ENCODE measurements at places on chromosomes 13 and 19.
A peak's percentile ranks its signal among the peaks of the same experiment; 100 is the strongest.

GRCh38 chr13:73190477-73190876, 131.7 kb downstream of the KLF5 start:
- DNase-seq = no peak

GRCh38 chr19:10520652-10521318, 3.5 kb upstream of the S1PR5 start:
- no peak for DNase-seq

DNA sequence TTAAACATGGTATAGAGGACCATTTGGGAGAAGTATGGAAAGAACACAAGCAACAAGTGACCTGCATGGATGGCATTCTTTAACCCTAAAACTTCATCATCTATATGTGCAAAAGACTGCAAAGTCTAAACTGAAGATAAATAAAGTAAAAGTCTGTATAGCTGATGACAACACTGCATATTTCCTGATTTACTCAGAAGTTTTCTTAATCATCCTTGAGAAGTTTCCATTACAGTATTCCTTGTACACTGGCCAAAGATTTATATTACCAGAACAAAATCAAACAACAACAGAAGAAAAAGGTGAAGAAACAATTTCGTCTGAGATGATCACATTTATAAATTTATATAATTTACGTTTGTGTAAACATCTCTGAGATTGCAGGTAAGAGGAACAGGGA, 805.7 kb downstream of the PCDH9 start:
- no peak for DNase-seq

DNA sequence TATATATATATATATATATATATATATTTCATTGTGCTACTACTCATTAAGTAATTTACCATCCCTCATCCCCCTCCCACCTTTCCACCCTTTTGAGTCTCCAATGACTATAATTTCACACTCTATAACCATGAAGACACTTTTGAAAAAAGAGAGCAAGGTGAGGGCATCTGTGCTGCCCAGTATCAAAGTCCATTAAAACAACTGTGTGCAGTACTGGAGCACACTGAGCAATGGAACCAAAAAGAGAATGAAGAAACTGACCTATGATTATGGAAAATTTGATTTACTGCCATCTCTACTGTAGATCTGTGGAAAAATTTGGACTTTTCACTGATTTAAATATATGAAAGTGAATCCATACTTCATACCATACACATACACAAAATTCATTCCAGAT, 217.9 kb downstream of the COL4A1 start:
- no peak for DNase-seq

- DNase-seq = no peak
Measured at GRCh38 chr13:41812851-41813250, 148.1 kb downstream of the VWA8 start.

GRCh38 chr19:48308631-48309586, 16.4 kb upstream of the EMP3 start:
- DNase-seq = no peak

DNA sequence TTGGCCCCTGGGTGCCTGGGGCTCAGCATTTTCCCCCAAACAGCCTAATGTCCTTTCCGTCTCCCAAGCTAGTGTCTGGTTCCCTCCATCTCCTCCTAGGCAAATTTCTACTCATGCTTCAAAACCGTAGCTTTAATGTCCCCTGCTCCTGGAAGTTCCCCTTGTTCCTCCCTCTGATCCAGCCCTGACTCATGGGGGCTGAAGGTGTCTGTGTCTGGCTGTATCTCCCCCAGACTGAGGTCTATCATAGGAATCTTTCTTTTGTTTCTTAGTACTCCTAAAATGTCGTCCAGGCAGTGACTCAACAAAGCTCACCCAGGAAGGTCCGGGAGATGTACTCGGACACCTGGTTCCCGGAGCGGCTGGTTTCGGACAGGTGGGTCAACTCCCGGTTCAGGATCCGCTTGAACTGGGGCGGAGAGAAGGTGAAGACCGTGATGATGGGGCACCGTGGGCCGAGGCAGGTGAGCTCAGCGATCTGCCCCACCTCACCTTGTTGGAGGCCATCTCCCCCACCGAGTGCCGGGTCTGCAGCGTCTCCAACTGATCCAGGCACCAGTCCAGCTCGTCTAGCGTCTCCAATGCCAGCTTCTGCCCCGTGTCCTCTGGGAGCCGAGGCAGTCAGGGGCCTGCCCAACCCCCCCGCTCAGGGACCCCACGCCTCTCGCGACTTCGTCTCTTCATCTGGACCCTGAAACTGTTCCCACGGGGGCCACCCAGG, 6.2 kb downstream of the PDE4C start:
- DNase-seq = no peak

GRCh38 chr19:4557144-4557970, 2.1 kb downstream of the SEMA6B start:
- DNase-seq = no peak

DNA sequence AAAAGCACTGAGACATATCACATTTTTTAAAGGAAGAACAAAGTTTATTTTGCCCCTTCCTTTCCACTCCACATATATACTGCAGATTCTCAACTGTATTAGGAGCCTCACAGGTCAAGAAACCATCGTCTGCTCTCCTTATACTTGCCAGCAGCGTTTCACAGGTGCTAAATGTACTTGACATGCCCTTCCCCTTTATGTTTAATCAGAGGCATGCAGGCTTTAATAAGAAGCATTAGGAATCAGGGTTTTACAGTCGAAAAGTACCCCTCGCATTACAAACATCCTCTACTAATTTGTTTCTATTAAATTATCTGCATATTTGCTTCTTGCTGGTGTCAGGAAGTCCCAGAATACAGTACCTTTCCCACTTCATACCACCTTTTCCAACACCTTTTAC, 3.7 kb upstream of the RAP2A start:
- DNase-seq = no peak

DNA sequence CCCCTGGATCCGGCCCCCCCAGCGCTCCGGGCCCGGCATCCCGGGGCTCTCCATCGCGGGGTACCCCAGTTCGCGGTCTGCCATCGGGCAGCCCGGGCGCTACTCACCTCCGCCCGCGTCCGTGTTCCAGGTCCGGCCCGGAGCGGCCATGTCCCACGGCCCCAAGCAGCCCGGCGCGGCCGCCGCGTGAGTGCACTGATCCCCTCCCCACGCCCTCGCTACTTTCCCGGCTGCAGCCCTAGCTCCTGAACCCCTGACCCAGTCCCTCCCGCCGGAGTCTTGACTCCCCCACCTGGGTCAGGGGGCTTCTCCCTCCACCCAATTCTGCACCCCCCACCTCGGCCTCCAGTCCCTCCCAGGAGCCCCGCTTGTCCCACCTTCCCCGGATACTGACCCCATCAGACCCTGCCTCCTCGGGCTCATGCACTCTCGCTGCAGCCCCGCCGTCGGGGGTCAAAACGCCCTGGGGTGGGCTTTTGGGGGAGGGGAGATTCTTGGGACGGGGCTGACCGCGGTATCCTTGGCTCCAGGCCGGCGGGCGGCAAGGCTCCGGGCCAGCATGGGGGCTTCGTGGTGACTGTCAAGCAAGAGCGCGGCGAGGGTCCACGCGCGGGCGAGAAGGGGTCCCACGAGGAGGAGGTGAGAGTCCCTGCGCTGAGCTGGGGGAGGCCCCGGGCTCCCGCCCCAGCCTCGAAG, 566 bp downstream of the HMG20B start:
- DNase-seq = no peak

DNA sequence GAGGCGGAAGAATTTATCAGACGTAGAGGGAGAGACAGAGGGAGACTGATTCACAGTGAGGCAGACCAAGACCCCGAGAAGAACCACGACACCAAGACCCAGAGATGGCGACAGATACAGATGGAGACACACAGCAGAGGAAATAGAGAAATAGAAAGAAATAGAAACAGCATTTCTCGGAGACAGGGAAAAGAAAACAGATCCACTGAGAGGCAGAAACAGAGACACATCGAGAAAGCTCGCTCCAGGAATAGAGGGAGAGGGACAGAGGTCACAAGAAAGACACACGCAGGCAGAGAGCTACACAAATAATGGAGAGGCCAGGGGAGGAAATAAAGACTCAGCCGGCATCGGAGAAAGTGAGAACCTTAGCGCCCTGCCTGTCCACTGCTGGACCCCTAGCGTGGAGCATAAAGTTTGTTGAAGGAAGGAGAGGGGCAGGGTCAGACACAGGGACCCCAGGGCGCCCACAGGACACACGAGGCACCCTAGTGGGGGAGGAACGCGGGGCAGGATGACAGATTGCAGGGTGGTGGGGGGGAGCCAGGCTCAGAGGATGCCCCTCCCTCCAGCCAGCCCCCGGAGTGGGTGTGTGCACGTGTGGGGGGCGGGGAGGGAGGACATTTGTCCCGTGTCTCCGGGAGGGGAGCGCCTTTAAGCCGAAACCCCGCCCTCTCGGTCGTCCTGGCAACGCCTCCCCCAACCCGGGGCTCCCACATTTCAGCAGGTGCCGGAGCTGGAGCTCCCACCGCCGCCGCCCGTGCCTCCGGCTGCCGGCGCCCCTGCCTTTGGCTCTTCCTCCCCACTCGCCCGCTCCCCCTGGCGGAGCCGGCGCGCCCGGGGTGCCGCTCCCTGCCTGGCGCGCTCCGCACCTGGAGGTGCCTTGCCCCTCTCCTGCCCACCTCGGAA, at the start of gene PRKCG:
PRKCG (plus strand) TSS at position 716 of the 909 bp plus-strand sequence. CDS start 298 bp downstream, outside the sequence.
- peak; percentile 54 for DNase-seq

DNA sequence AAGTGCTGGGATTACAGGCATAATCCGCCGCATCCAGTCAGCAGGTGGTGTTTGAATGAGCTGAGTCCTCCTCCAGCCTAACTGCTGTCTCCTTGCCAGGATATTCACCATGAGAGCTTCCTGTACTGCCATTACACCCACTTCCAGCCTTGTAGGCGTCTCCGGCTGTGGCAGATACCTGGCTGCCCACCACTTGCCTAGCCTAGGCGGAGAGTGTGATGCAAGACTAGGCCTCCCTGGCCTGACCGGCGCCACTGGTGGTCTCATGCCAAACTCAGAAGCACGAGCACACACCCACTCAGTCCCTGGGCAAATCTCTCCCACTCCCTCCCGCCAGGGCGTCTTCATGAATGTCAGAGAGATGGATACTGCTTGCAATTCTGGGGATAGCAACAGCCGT, 16.6 kb downstream of the IL12RB1 start:
- no peak for DNase-seq

DNA sequence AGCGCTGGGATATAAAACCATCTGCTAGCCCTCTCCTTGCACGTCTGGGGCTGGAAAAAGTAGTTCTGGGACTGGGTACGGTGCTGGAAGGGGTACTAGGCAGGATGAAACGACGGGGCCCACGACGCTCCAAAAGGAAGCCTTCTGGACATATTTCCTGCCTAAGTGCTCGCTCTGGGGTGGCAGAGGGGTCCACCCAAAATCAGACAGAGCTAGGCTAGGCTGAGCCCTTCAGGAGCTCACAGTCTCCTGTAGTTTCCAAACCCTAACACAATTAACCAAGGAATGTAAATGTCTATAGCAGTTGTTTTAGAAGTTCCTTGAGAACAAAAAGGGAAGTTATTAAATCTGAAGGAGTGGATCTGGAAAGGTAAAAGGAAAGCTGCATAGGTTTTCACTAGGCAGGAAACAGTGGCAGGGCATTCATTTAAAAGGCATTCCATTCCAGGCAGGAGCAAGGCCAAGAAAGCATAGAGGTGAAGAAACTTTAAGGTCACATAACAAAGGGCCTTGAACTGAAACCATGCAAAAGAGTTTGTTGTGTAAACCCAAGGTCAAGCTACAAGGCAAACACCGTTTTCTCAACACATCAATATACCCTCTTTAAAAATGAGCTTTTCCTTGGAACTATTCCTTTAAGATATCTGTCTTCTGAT, 634 bp upstream of the DIAPH3 start:
- DNase-seq = peak; percentile 4

GRCh38 chr19:39676004-39676403, 20.3 kb downstream of the LGALS16 start:
- DNase-seq = no peak

DNA sequence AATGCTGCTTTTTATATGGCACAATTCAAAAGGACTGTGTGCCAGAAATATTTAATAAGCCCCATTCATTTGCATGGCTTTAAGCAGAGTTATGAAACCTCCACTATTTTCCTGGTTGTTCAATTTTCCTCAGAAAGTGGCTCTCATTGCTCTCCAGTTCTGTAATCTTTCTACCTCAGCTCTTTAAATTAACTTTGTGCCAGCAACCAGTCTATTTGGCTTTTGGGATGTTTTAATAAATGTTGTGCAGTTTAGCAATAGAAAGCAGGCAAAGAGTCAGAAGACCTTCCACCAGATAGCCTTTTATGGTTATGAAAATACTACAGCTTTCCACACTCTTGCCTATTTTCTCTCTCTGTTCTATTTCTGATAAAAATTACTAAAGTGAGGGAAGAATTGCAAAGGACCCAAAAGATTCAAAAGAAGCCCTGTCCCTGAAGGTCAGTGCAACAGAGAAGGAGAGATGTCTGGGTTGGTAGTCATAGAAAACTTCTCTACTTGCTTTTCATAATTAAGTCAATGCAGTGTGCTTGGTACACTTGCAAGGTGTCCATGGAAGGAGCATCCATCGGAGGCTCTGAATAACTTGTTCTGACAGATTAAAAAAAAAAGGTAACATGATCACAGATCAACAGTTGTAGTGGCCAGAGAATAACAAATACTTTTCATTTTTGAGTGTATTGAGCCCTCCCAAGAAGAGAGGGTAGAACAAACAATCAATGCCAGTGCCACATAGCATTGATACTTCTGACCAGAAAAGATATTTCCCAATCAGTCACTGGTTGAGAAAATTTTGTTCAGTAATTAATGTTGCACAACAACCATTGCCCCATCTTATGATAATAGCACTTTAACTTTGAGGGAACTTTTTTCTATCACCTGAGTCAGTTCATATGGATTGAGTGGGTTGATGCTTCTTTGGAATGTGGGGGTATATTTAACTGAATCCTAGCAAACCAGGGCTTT, 48.4 kb upstream of the SPRY2 start:
- no peak for DNase-seq

DNA sequence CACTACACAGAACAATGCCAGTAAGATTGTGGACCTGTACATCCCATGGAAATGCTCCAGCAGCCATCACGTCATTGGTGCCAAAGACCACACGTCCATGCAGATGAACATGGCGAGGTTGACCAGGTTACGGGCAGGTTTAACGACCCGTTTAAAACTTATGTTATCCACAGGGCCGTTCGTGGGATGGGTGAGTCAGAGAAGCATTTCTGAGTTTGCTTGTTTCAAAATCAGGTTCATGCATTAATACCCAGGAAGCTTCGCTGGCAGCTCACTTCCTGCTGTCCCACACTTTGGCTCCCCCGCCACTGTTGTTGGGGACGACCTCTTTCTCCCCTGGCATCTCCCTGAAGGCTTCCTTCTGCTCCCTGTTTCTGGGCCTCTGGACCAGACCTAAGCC, 194.1 kb downstream of the USP12 start:
- DNase-seq = no peak
